Cardiac atrium fibroblast (primary cell): ENCODE measurements at places on chromosomes 3 and 15. TPM values are rescaled to one million over a fixed set of nuclear protein-coding genes. Genes with fewer than 3 reads are reported as not detected.

GPR176 gene
- 70.0 and 108 TPM in 2 replicates for total RNA-seq

ABI3BP gene
- total RNA-seq: 8.7 and 366 TPM in 2 replicates

TNFAIP8L3 gene
- 3.8 and 8.1 TPM in 2 replicates for total RNA-seq

ECE2 gene
- not detected in 2 replicates for total RNA-seq

SYNPR gene
- not detected in 2 replicates for total RNA-seq

SRGAP3 gene
- total RNA-seq: 0.36 and 3.6 TPM in 2 replicates

COLQ gene
- 0.36 and 1.3 TPM in 2 replicates for total RNA-seq

C2CD4B gene
- 1.1 and 3.4 TPM in 2 replicates for total RNA-seq

VIPR1 gene
- 8.5 and 16.8 TPM in 2 replicates for total RNA-seq

REC114 gene
- not detected in 2 replicates for total RNA-seq

GPR15 gene
- total RNA-seq: not detected in 2 replicates

NUTM1 gene
- not detected in 2 replicates for total RNA-seq

ATR gene
- total RNA-seq: 9.2 and 13.3 TPM in 2 replicates

DUOXA2 gene
- total RNA-seq: not detected in 2 replicates

FBN1 gene
- total RNA-seq: 911 and 1,039 TPM in 2 replicates

CNTN4 gene
- total RNA-seq: not detected in 2 replicates

EHHADH gene
- 3.2 and 4.5 TPM in 2 replicates for total RNA-seq

DNAH1 gene
- total RNA-seq: 2.3 and 2.9 TPM in 2 replicates

CP gene
- 13.7 and 14.1 TPM in 2 replicates for total RNA-seq

ZPLD1 gene
- total RNA-seq: not detected in 2 replicates

CASR gene
- total RNA-seq: not detected in 2 replicates
